D721Med (cell line): ENCODE measurements at places on chromosomes 2 and 18.

DNA sequence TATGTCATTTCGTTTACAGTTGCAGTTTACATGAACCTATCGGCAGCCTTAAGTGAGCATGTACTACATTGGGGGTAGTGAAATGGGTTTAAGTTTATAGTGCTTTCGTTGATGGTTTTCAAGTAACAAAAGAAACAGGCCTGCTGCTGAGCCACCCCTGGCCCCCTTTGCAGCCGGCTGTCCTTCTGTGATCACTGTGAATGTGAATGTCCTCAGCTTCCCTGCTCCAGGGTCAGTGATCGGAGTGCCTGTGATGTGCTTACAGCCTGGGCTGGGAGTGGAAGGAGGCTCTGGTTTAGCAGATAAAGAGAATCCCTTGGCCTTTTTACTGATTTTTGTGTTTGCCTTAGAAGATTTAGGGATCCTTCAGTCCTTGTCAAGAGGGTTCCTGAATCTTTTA is 154.2 kb downstream of the FAM210A start:
- DNase-seq, result no peak

DNA sequence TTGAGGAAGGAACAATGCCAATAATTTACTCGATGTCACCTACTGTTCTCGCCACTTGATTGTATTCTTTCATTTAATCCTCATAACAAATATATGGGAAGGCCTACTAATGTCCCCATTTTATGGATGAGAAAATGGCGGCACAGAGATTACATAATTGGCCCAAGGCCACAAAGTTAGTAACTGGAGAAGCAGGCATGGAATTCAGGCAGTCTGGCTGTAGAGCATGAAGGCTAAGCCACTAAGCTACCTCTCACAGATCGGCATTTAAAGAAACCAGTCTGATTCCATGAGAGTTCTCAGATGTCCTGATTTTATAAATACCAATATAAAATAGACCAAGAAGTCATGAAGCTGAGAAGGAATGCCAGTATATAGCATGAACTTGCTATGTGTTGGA is 121.8 kb upstream of the EPAS1 start:
- DNase-seq, result no peak

DNA sequence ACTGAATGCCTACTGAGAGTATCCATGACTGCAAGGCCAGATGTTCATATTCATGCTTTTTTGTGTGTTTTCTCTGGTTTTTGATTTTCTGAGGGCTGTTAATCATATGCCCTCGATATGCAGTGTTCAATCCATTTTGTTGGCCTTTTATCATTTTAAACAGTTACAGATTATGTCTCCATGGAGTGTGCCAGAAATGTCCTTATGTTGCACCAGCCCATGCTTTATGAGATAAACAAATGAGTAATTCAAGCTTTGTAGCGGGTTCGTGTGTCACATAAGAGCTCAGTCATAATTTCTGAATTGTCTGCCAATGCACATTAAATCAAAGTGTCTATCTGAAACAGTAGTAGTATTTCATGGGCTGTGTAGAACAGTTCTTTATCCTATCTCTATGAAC is 583.0 kb downstream of the THSD7B start:
- no peak for DNase-seq

GRCh38 chr2:160842286-160842685 is 317.9 kb upstream of the TANK start:
- no peak for DNase-seq

GRCh38 chr2:241680827-241681599 is 5.6 kb downstream of the DTYMK start:
- DNase-seq, result no peak

DNA sequence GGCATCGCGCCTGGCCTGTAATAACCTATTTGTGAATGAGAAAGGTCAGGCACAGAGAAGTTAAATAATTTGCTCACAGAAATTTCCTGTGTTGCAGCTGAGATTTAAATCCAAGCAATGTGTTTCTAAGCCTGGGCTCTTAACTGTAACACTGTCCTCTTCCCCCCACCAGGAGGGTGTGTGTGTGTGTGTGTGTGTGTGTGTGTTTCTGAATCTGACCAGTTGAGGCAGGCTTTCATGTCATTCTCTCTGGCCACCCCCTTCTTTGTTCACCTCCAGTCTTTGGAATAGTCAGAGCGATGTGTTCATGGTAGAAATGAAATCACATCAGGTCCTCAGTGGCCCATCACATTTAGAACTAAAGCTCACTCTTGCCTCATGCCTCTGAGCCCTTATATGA is 81.2 kb downstream of the NEDD4L start:
- DNase-seq, result no peak

- no peak for DNase-seq
Measured at GRCh38 chr2:31933066-31933465, 77.7 kb downstream of the MEMO1 start.

DNA sequence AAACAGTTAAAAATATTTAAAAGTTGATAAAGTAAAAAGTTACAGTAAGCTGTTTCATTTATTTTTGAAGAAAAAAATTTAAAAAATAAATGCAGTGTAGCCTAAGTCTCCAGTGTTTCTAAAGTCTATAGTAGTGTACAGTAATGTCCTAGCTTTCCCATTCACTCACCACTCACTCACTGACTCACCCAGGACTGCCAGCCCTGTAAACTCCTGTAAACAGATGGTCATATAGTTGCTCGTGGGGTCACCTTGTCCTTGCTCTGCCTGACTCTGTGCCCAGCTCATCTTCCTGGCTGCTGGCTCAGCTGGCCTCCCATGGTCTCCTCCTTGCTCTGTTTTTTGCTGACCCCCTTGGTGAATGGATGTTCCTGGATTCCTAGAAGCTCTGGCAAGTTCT is 180.3 kb downstream of the VAPA start:
- no peak for DNase-seq

GRCh38 chr2:33583194-33583938 is 15.7 kb downstream of the FAM98A start:
- no peak for DNase-seq

DNA sequence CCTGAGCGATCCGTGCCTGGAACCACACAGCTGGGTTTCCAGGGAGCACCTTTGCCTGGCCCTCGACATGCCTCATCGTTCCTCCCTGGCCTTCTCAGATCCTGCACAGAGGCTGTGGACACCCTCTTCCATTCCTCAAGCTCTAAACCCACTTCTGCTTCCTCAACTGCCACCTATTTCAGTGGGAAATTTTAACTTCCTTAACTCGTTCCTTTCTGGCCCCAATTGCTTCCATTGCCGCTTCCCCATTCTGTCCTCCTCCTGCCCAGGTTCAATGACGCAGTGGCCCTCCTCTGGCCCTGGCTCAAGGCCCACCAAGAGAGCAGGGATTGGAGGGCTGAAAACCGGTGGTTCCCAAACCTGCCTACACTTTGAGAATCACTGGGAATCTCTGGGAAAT is 4.8 kb upstream of the B3GNT7 start:
- no peak for DNase-seq

DNA sequence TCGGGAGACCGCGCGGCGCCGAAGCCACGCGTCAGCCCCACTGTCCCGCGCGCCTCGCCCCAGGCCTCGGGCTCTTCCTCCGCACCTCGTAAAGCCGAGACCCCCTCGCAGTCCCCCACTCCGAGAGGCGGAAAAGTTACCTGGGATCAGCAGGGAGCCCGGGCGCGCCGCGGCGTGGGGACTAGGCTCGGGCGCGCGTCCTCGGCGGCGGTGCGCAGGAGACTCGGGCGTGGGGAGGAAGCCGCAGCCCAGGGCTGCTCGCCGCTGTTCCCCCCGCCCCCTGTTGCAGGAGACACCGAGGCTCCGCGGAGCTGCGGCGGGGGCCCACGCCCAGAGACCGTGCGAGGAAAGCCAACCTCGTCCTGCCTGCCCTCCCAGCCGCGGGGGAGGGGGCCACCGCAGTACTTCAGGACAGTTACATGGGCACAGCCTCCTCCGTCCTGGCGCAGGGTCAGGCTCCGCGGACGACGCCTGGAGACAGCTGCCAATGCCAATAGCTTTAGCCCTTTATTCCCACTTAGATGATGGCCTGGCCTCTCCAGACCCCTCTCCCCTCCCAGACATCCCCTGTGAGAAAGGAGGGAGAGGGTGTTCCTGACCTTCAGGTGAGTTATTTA is at the start of gene EPB41L3:
EPB41L3 (minus strand) TSS at position 225 of the 617 bp plus-strand sequence. CDS start 54,814 bp downstream, outside the sequence.
- DNase-seq, result peak; percentile 38

DNA sequence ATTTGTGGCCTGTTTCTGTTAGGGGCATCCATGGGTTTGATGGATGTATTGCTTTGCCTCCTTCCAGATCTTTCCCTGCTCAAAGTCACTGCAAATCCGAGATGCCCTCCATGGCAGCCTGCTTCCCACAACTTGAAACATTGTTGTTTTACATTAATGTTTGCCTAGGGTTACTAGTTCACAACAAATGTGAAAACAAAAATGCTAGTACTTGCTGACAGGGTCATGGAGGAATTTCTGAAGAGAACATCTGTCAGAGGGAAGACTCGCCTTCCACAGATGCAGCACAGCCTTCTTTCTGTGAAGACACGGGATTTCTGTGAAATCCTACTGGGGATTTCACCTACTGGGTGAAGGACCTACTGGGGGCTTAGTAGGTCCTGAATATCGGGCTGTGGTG is 260.0 kb upstream of the FN1 start:
- DNase-seq, result no peak

DNA sequence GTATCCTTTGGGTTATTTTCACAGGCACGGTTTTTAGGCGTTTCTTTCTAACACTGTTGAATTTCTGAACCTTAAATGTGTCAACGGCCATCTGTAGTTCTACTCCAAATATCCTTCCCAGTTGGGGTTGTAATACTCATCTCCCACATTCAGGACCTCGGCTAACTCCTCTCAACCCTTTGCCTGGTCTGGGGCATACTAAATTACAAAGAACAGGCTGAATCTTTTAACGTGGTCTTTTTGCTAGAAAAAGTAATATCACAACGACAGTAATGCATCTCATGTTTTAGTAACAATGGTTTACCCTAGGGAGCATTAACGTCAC is 2.1 kb downstream of the RPRM start:
- DNase-seq, result no peak

GRCh38 chr2:33496150-33496549 is 19.7 kb downstream of the RASGRP3 start:
- DNase-seq, result no peak

- no peak for DNase-seq
Measured at GRCh38 chr2:207463433-207463832, 66.3 kb upstream of the CREB1 start.

DNA sequence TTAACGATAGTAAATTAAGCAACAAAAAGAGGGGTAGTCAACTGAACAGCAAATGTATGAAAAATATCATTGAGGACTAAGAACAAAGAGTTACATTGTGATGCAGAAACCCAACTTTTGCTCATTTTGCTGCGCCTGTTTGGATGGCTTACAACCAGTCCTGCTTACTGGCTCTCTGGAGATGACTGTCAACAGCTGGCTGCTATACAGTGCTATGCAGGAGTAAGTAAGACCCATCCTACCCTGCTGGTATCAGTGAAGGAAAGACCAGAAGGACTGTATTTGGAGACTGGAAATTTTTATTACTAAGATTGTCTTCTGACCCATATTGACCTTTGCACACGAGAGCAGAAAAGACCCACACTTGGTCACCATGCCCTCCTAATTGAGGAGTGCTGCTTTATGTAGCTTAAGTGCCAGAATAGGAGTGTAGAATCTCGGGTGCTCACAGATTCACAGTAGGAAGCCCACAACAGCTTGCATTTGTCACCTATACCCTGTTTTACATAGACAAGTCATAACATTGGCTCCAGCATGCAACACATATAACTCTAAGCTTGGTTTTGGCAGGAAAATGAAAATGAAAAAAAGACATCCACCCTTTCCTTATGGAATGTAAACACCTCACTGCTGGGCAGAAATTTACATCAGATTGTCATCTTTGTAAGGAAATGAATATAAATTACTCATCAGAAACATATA is 1915.0 kb upstream of the CELF4 start:
- DNase-seq, result no peak

DNA sequence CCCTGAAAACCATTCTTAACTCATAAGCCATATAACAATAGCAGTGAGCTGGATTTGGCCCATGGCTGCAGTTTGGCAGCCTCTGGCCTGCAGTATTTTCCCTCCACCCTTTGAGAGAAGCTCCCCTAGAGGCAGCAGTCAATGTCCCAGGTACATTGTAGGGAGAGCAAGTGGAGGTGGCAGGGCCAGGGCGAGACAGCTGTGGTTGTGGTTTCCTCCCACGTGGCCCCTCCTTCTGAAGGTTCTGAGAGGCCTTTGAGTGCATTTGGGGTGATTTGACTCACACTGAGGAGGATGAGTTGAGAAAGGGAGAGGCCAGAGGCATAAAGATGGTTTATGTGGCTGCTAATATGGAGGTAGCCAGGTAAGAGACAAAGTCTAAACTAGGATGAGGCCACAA is 45.5 kb upstream of the LDAH start:
- no peak for DNase-seq

DNA sequence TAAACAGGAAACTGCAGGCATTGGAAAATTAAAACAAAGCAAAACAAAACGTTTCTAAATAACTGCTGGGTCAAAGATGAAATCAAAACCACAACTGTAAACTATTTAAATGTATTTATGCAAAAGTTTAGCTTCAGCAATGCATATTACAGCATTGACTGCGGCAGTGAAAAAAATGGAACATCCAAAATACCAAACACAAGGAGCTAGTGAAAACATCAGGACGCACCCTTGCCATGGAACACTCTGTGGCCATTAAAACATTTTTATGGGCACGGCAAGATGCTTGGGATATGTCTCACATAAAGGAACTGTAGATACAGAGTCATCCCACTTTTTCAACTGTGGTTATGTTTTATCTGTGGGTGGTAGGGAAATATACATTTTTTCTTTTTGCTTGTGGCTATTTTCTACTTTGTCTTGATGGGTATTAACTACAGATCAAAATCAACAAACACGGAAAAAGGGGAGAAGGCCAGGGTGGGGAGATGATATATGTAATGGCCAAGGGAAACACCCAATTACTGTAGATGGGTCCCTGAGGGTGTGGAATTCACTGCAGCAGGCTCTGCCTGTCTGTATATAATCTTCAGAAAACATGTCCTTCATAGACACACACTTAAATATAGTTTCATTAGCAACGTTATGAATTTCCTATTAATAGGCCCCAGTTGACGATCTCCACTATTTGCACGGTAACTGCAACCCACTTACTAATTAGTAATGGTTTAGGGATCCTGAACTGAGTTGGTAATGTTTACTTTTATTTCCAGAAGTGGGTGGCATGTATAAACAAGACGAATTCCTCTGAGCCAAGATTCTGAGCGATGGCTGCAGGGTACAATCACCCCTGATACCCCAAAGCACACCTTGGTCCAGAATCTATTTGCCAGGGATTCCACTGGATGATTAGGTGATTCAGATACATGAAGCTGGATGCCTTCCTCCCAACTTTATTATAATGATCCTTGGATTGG is 110.5 kb downstream of the ACKR3 start:
- DNase-seq, result no peak

DNA sequence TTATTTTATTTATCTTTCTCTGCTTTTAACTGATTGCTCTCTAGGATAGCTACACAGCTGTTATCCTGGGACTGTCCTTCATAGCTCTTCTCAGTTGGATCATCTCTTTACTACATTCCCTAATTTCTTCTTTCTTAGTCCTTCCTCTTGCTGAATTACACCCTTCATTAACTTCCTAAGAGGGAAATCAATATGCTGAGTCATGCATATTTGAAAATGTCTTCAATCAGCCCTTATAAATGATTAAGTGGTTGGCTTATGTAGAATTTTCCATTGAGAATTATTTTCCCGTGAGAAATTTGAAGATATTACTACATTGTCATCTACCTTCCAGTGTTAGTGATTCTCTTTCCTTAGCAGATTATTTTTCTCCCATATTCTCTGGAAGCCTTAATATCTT is 214.2 kb downstream of the SOCS6 start:
- no peak for DNase-seq

GRCh38 chr18:7394050-7394659 is 163.3 kb downstream of the LRRC30 start:
- DNase-seq, result no peak

- no peak for DNase-seq
Measured at GRCh38 chr2:119464981-119465380, 33.3 kb downstream of the TMEM37 start.
